ENCODE measurements at places on chromosomes 5 and 9. TPM values are rescaled to one million over a fixed set of nuclear protein-coding genes. Genes with fewer than 3 reads are reported as not detected.
A peak's percentile ranks its signal among the peaks of the same experiment; 100 is the strongest.

- no peak for DNase-seq
Measured at GRCh38 chr5:135871268-135871915, 24.2 kb downstream of the IL9 start.

DNA sequence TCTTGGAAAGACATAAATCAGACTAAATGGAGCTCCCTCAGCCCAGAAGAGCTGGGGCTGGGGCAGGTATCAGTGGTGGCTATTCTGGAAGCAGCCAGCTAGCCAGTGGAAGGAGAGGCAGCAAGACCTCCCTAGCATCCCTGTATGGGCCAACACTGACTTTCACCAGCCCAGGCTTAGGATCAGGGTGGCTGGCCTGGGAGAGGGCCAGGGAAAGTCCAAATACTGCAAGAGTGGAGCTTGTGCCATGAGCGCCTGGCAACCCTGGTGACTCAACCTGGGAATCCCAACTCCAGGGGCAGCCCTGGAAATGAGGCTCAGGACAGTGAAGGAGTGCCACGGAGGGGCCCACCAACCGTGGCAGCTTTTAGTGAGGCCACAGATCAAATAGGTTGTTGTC lies 7.6 kb upstream of the IRF1 start:
- DNase-seq: no peak

PRR7 gene
- 7.2 TPM for total RNA-seq

DNA sequence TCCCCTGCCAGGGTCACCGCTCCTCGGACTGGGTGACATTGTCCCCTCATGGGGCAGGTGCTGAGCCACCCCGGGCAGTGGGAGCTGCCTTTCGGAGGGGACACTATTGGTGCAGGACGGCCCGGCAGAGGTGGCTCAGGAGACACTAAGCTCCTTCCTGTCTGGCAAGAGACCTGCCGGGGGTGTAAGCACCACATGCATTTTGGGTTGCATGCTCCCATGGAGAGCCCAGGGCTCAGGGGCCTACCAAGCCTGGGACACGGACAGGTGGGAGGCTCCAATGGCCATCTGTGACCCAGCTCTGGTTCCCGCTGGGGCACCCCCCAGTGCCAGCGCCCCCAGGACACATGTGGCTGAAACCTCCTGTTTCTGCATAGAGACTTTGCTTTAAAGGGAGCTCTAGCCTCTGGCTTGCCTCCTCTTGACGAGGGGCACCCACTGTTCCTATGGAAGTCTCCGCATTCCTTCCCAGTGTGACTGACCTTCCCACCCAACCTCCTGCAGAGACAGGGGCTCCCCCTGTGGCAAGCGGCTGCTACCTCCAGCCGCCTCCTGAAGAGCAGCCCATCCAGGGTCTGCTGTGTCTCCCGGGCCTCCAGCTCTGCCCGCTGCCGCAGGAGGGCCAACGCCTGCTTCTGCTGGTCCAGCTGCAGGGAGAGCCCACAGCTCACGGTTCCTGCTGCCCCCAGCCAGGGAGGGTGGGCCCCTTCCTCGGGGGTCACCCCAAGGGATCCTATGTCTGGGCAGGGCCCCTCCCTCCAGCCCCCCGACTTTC lies 28.1 kb downstream of the CCDC187 start:
- no peak for DNase-seq

- no peak for DNase-seq
Measured at GRCh38 chr9:135242049-135242396, 154.6 kb downstream of the OLFM1 start.

DNA sequence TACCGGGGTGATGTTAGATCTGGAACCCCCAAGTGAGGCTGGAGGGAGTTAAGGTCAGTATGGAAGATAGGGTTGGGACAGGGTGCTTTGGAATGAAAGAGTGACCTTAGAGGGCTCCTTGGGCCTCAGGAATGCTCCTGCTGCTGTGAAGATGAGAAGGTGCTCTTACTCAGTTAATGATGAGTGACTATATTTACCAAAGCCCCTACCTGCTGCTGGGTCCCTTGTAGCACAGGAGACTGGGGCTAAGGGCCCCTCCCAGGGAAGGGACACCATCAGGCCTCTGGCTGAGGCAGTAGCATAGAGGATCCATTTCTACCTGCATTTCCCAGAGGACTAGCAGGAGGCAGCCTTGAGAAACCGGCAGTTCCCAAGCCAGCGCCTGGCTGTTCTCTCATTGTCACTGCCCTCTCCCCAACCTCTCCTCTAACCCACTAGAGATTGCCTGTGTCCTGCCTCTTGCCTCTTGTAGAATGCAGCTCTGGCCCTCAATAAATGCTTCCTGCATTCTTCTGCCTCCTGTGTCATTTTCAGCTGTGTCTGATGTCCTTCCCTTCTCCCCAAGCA lies 2.3 kb upstream of the MYOZ3 start:
- no peak for DNase-seq

- no peak for DNase-seq
Measured at GRCh38 chr5:72849546-72849945, 33.1 kb downstream of the TNPO1 start.

DNA sequence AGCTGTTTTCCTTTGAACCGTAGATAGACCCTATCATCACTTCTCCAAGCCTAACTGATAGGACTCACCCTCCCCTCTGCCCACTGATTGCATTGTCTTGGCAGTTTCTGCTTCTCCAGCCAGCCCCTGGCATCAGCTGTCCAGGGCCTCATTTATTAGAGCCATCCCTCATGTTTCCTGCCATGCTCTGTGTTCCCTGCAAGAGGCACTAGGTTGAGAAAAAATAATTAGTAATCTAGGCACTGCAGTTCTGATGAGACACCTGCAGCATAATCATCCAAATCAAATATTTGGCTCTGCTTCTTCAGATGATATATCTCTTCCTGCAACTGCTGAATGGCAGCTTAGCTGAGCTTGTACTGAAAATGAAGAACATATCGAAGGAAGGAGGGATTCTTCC lies 303.0 kb upstream of the TLE4 start:
- no peak for DNase-seq

DNA sequence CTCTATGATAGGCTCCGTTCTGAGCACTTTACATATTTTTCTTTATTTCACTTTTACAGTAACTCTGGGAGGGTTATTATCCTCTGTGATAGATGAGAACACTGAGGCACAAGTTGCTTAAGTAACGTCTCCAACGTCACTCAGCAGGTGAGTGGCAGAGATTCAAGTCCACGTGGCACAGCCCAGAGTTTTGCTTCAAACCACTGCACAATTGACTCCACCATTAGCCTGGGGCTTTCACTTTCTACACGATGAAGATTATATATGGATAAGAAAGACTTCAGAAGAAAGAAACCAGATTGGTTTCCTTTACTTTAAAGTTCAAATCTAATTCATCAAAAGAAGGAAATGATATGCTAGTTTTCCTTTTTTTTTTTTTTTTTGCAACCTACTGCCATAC lies 245.9 kb downstream of the SYK start:
- DNase-seq: peak; percentile 49

GRCh38 chr9:36891341-36891811 lies 142.7 kb downstream of the PAX5 start:
- no peak for DNase-seq

CNTLN gene
- total RNA-seq: 0.15 TPM

GRCh38 chr5:170582644-170583330 lies 79.0 kb downstream of the KCNIP1 start:
- DNase-seq: no peak

GRCh38 chr9:105188746-105189145 lies 55.7 kb upstream of the SLC44A1 start:
- DNase-seq: no peak

TXNDC8 gene
- total RNA-seq: not detected

IER5L gene
- 3.1 TPM for total RNA-seq

SLC46A2 gene
- not detected for total RNA-seq

CENPK gene
- total RNA-seq: 13.6 TPM

DNA sequence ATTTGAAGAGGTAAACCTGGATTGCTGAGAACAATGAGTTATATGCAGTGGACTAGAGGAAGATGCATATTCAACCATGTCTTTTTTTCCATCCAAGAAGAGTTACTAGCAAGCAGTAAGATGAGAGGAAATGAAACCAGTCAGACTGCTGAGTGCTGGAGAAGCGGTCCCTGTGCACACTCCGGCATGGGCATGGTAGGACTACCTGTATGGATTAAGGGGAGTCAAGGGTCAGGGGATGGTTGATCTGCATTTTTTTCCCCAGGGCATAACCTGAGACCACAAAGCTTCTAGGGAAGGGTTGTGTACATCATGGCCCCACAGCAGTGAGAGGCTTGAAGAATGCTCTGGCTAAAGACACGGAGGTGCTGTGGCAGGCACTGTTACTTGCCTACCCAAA lies 76.6 kb upstream of the ZNF169 start:
- DNase-seq: no peak

GRCh38 chr5:127876384-127876783 lies 173.2 kb downstream of the CCDC192 start:
- no peak for DNase-seq

PALM2AKAP2 gene
- not detected for total RNA-seq

DNA sequence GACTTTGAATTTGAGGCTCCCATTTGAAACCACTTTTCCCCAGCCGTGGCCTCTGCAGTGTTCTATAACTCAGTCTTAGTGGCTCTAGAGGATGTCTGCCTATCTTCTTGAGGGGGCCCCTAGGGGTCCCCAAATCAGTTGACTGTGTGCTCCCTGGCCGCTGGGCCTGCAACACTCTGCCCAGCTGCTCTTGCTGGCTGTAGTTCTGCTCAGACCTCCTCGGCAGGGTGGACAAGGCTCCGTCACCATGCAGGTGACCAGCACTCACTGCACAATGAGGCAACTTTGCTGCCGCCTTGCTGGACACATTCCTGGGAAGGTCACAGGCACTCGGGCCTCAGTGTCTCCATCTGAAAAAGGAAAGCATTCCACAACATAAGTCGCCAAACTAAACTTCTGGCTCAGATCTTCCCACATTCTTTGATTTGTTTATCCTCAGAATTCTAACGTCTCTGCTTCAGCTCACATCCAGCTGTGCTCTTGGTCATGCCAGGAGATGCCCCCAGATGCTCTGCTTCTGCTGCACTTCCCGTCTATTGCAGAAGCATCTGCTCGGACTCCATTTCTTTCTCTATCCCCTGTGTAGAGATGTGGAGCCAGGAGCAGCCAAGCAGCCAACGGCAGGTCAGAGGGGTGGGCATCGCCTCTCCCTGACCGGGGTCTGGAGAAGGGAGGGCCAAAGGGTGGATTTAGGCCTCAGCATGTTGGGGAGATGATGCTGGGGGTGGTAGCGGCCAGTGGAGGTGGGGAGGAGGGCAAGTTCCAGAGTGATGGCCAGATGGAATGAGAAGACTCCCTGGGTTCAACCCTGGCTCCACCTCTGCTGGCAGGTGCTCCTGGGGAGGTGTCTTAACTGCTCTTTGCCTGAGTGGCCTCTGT lies 133.6 kb downstream of the MVB12B start:
- no peak for DNase-seq

OTP gene
- not detected for total RNA-seq

- DNase-seq: no peak
Measured at GRCh38 chr5:33793836-33794549, 97.8 kb downstream of the ADAMTS12 start.

DNA sequence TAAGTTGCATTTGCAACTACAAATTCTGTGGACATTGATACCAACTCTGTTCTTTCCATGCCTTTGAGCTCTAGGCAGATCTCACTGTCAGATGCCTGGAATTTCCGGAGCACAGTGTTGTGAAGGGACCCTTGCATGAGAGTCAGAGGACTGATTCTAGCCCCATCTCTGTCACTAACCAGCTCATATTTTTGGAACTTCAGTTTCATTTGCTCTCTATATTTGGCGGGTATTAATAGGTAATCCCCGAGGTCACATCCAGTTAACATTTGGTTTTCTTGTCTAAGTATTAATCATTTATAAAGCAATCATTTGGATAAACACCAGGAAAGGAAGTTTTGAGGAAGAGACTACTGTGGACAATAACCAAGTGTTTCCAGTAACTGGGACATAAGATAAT lies 115.7 kb downstream of the MAN2A1 start:
- no peak for DNase-seq

ORM1 gene
- not detected for total RNA-seq

EQTN gene
- not detected for total RNA-seq

GRCh38 chr9:38641985-38642864 lies 21.8 kb upstream of the ANKRD18A start:
- no peak for DNase-seq

DNA sequence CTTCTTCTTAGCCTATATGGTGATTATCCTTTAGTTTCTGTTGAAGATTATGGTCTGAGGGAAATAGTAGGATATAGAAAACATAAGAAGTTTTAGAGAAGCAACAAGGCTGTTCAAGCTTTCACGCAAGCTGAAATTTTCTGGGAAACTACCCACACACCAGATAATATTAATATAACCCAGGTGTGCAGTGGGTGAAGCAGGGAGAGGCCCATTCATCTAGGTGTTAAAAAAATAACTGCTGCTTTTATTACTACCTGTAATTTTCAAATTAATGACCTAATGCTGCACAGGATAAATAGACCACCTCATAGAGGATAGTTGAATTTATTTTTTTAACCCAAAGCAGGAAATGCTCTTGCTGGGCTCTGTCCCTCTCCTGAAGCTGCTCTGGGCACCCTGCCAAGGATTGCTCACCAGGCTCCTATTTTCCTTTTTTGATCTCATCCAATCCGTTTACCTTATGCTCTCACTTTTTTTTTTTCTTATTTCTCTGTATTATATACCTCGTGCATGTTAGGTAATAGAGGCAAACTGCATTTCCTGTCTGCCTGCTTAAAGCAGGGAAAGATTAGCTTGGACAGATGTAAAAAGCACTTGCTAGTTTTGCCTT lies 124.3 kb upstream of the SLC12A2 start:
- no peak for DNase-seq

DNA sequence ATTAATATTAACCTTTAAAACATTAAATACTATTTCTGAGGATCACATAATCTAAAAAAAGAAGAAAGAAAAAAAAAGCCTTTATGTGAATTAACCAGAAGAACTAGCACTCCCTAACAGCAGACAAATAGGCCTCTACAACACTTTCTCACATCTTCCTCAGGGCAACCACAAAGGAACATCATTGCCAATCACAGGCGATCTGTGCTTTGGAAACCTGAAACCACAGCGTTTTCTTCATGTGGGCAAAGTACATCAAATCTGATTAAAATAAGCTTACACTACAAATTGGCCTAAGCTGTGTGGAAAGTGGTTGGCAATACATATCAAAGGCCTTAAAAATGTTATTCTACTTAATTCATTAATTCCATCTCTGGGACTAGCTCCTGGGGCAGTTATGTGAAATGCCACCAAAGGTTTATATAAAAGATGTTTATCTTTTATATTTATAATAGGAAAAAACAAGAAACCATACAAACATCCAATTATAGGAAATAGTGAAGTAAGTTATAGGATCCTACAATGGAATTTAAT lies 184.8 kb upstream of the TBCA start:
- peak; percentile 15 for DNase-seq

DNA sequence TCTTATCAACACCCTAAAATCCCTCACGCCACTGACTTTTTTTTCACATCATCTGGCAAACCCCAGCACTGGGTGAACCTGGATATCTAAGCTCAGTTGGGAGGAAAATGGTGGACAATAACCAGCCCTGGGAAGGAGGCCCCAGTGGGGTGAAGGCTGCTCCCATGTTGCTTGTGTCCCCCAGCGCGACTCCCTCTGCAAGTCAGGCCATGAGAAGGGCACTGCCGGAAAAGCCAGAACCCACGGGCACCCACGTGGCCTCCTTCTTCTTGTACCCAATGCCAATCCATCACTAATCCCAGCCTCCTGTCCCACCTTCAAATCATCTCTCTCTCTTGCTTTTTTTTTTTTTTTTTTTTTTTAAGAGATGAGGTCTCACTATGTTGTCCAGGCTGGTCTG lies 11.4 kb downstream of the CORO2A start:
- no peak for DNase-seq

- no peak for DNase-seq
Measured at GRCh38 chr9:27467486-27467885, 56.6 kb upstream of the IFNK start.

IL3 gene
- not detected for total RNA-seq

- no peak for DNase-seq
Measured at GRCh38 chr5:761059-761771, 23.3 kb downstream of the ZDHHC11B start.
